ENCODE measurements at places on chromosomes 2 and 18. TPM values are rescaled to one million over a fixed set of nuclear protein-coding genes. Genes with fewer than 3 reads are reported as not detected.
A peak's percentile ranks its signal among the peaks of the same experiment; 100 is the strongest.

GRCh38 chr2:83534416-83534815 lies 924.7 kb downstream of the SUCLG1 start:
- DNase-seq = no peak
- H3K27ac ChIP-seq = no peak overlapping the region
- H3K4me3 ChIP-seq = no peak overlapping the region
- no peaks in the 10 kb centered on the region for H3K4me1 ChIP-seq
- H3K27me3 ChIP-seq = no peaks in the 10 kb centered on the region
- no peaks in the 10 kb centered on the region for H3K36me3 ChIP-seq

MYO3B gene
- 0.07 TPM for total RNA-seq

DNA sequence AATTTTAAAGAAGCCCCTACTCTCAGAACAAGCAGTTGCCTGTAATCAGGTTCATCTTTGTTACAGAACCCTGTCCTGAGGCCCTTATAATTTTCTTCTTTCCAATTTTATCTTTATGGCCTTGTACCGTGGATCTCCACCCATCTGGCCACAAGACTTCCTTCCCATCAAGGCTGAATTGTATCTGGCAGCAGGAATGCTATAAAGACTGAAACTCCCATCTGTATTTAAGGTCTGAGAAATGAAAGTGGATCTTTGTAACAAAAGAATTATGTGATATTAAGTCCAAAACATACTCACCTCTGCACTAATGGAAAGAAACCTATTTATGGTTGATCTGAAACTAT lies 91.8 kb downstream of the METTL8 start:
- no peaks in the 10 kb centered on the region for H3K36me3 ChIP-seq
- no peak overlapping the region for H3K4me3 ChIP-seq
- peaks cover 3% of the 10 kb centered on the region for H3K4me1 ChIP-seq
- H3K27me3 ChIP-seq = no peaks in the 10 kb centered on the region
- no peak for DNase-seq

DNA sequence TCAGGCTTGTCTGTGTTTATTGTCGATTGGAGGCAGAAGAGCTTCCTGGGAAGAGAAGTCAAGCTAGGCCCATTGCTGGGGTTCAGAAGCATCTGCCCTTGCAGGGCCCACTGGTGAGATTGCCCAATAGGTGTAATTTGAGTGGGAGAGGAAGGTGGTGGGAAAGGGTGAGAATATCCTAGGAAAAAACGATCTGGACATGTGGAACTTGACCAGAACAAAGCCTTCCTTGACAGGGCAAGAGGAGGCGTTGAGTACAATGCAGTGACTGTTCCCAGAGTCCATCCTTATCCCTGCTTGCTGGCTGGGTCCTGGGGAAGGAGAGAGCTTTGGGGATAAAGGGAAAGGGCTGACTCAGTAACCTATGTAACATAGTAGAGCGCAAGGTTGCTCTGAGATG lies 27.1 kb downstream of the NABP1 start:
- H3K4me3 ChIP-seq = no peak overlapping the region
- H3K4me1 ChIP-seq = no peaks in the 10 kb centered on the region
- H3K36me3 ChIP-seq = no peaks in the 10 kb centered on the region
- no peak for DNase-seq
- H3K27me3 ChIP-seq = no peaks in the 10 kb centered on the region
- H3K27ac ChIP-seq = no peak overlapping the region

GYPC gene
- total RNA-seq = 73.0 TPM

GRCh38 chr2:196338440-196338839 lies 167.1 kb upstream of the STK17B start:
- H3K4me3 ChIP-seq = no peak overlapping the region
- no peaks in the 10 kb centered on the region for H3K36me3 ChIP-seq
- no peak overlapping the region for H3K27ac ChIP-seq
- no peaks in the 10 kb centered on the region for H3K27me3 ChIP-seq

SERPINB10 gene
- total RNA-seq = not detected

DNA sequence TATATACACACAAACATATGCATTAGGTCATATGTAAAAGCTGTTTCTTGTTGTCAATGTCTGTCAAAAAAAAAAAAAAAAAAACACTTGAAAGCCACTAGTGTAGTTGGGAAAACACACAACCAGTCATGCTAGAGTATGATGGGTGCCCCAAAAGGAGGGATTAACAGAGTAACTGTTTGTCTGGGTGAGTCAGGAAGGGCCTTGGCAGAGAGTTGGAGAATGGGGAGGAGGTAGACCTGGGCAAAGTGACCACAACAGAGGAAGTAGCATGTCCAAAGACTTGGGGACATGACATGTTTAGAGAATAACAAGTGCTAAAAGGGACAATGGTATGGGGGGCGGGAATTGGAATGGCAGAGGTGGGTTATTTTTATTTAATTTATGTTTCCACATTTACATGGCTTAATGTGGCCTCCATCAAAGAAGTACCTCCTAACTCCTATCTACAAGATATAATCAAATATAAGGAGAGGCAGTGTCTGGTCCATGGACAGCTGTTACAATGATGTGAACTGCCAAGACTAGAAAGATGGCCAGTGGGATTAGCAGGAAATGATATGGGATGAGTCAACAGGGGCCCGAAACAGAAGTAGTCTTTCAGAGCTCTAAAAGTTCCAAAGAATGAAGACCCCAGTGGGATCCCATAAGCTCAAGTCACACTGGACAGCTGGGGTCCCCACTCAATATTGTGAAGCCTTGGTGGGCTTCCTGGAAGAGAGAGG lies 99.9 kb upstream of the ZFP36L2 start:
- H3K4me1 ChIP-seq = peaks cover 33% of the 10 kb centered on the region
- H3K27ac ChIP-seq = peak overlapping the region; percentile 22
- no peaks in the 10 kb centered on the region for H3K27me3 ChIP-seq
- H3K4me3 ChIP-seq = no peak overlapping the region
- no peak for DNase-seq

GRCh38 chr2:188314314-188315054 lies 22.8 kb downstream of the GULP1 start:
- no peaks in the 10 kb centered on the region for H3K4me1 ChIP-seq
- H3K27me3 ChIP-seq = no peaks in the 10 kb centered on the region
- H3K27ac ChIP-seq = no peak overlapping the region
- H3K36me3 ChIP-seq = no peaks in the 10 kb centered on the region
- no peak overlapping the region for H3K4me3 ChIP-seq

SLC40A1 gene
- total RNA-seq = 25.9 TPM

GRCh38 chr2:154697418-154698252 lies 860 bp upstream of the KCNJ3 start:
- no peaks in the 10 kb centered on the region for H3K4me1 ChIP-seq
- H3K4me3 ChIP-seq = peak overlapping the region; percentile 18
- no peak overlapping the region for H3K27ac ChIP-seq
- no peak for DNase-seq

GRCh38 chr2:40123746-40124145 lies 328.1 kb downstream of the SLC8A1 start:
- no peak overlapping the region for H3K4me3 ChIP-seq
- no peaks in the 10 kb centered on the region for H3K27me3 ChIP-seq
- H3K27ac ChIP-seq = no peak overlapping the region
- no peaks in the 10 kb centered on the region for H3K36me3 ChIP-seq

DNA sequence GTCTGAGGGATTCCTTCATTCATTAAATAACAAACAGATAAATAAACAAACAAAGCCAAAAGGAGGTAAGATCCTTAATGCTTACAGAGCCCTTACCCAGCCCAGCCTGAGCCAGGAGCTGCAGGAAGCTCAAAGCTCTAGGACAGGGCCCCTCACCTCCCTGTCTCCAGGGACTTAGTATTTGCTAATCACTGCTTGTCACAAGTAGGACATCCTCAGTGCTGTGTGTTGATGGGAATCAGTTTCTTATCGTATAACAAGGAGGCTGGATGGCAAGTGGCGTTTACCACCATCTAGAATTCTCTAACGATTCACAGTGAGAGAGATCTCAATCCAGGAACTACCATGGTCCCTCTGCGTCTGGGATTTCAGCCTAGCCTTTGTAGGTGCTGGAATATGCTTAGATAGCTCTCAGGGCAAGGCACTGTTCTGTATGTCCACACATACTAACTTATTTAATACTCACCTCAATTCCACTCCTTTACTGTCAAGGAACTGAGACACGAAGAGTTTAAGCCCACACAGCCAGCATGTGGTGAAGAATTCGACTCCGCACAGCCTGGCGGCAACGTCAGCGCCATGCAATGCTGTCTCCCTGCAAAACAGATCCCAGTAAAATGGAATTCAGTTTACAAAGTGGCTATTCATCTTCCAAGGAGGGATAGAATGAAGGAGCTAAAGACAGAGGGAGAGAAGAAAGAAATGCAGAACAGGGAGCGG lies 164.8 kb downstream of the MYCN start:
- H3K4me1 ChIP-seq = no peaks in the 10 kb centered on the region
- no peak overlapping the region for H3K27ac ChIP-seq
- no peaks in the 10 kb centered on the region for H3K36me3 ChIP-seq
- DNase-seq = no peak
- H3K27me3 ChIP-seq = no peaks in the 10 kb centered on the region

DNA sequence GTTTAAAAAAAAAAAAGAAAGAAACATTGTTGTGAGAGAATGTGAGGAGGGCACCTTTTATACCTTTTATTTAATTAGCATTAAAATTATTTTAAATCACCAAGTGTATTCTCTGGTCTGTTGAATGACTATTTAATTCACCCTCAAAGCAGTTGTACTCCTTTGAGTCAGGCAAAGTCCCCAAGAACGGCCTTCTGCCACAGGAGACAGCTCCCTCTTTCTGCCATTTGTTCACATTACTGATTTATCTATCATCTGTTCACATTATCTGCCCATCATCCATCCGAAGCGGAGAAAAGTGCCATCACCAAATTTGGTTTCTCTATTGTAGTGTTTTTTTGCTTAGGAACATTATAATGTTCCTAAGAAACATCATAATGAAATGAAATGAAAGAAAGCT lies 240.7 kb upstream of the DPP10 start:
- no peaks in the 10 kb centered on the region for H3K36me3 ChIP-seq
- H3K4me1 ChIP-seq = no peaks in the 10 kb centered on the region
- H3K4me3 ChIP-seq = no peak overlapping the region

GRCh38 chr2:232592772-232593395 lies 40.5 kb upstream of the EFHD1 start:
- peaks cover 27% of the 10 kb centered on the region for H3K4me1 ChIP-seq
- DNase-seq = peak; percentile 58
- no peaks in the 10 kb centered on the region for H3K27me3 ChIP-seq

DNA sequence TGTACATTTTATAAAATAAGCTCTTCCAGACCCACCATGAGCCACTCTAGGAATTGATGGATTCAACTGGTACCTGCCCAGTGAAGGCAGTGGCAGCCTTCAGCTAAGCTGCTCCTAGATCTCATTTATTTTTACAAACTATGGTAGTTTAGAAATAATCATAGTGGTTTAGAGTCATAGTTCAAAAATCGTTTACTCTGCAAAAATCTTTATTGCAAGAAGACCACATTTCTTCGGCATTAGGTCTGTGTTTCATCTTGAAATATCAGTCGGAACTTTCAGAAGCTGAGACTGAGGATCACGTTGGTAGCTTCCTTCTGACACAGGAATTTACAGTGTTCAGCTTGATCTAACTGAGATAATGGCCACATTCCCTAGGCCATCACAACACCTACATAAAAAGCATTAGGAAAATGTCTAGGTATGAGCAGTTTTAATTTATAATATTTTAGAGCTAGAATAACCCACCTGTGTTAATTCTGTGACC lies 206.2 kb upstream of the PID1 start:
- DNase-seq = no peak
- no peak overlapping the region for H3K27ac ChIP-seq
- no peaks in the 10 kb centered on the region for H3K36me3 ChIP-seq
- no peaks in the 10 kb centered on the region for H3K4me1 ChIP-seq
- H3K4me3 ChIP-seq = no peak overlapping the region

GRCh38 chr18:6842081-6842480 lies 112.6 kb downstream of the ARHGAP28 start:
- no peaks in the 10 kb centered on the region for H3K27me3 ChIP-seq
- H3K36me3 ChIP-seq = no peaks in the 10 kb centered on the region
- no peak overlapping the region for H3K4me3 ChIP-seq
- DNase-seq = no peak

DYNAP gene
- not detected for total RNA-seq

GRCh38 chr2:200703127-200703925 lies 108.4 kb upstream of the BZW1 start:
- no peak overlapping the region for H3K27ac ChIP-seq
- H3K4me1 ChIP-seq = no peaks in the 10 kb centered on the region
- no peak overlapping the region for H3K4me3 ChIP-seq
- no peaks in the 10 kb centered on the region for H3K36me3 ChIP-seq
- DNase-seq = no peak

TBC1D8 gene
- total RNA-seq = 103 TPM

DNA sequence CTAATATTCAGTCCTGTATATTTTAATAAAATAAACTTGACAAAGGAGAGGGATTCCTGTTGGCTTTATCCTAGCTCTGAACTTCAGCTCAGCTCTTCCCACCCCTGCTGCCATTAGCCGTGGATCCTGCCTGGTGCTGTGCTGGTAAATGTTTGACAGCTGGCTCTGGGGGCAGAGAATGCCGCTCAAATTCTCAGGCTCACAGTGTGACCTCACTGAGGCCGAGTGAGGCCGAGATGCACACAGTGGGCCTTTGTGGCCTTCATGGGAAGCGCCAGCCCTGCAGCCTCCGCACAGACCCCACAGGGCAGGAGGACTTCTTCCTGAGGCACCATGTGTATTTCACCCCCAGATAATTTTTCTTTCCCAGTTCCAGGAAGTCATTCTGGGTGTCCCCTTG lies 16.5 kb upstream of the FAHD2A start:
- DNase-seq = no peak
- H3K27ac ChIP-seq = no peak overlapping the region
- H3K4me3 ChIP-seq = no peak overlapping the region
- no peaks in the 10 kb centered on the region for H3K4me1 ChIP-seq
- peaks cover 11% of the 10 kb centered on the region for H3K27me3 ChIP-seq

- H3K36me3 ChIP-seq = no peaks in the 10 kb centered on the region
- DNase-seq = no peak
- H3K27ac ChIP-seq = no peak overlapping the region
- no peaks in the 10 kb centered on the region for H3K4me1 ChIP-seq
These were observed 82.9 kb upstream of the RNF152 start for GRCh38 chr18:61975526-61976326.

DNA sequence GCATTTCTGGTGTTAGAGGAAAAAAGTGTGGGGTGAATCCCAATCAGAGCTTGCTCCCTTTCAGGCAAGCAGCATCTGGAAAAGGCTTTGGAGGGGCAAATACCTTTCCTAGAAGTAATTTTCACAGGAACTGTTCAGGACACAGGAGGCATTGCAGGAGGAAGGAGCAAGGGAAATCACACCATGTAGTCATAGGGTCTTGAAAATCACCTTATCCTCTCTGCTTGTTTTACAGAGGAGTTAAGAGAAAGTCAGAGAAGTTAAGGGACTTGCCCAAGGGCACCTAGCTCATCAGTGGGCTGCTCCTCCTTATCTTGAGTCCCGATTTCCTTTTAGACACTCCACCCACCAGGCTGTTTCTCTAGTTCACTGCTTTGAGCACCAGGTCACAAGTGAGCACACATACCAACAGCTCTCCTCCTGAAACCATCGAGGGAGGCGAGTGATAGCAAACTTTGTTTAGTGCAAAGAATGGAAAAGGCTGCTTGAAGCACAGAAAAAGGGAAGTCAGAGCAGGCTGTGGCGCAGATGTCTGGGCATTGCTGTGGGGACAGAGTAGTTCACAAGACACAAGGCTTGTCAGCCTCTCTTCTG lies 89.2 kb upstream of the CXCR4 start:
- no peaks in the 10 kb centered on the region for H3K36me3 ChIP-seq
- DNase-seq = peak; percentile 18
- H3K27me3 ChIP-seq = no peaks in the 10 kb centered on the region
- no peaks in the 10 kb centered on the region for H3K4me1 ChIP-seq
- no peak overlapping the region for H3K27ac ChIP-seq

- no peak overlapping the region for H3K4me3 ChIP-seq
- no peaks in the 10 kb centered on the region for H3K4me1 ChIP-seq
- no peaks in the 10 kb centered on the region for H3K36me3 ChIP-seq
These were observed 113.4 kb downstream of the MC4R start for GRCh38 chr18:60259052-60259681.

ZSWIM2 gene
- total RNA-seq = not detected

ATP9B gene
- total RNA-seq = 16.9 TPM
